ENCODE measurements at places on chromosomes 11 and 22.
A peak's percentile ranks its signal among the peaks of the same experiment; 100 is the strongest.

DNA sequence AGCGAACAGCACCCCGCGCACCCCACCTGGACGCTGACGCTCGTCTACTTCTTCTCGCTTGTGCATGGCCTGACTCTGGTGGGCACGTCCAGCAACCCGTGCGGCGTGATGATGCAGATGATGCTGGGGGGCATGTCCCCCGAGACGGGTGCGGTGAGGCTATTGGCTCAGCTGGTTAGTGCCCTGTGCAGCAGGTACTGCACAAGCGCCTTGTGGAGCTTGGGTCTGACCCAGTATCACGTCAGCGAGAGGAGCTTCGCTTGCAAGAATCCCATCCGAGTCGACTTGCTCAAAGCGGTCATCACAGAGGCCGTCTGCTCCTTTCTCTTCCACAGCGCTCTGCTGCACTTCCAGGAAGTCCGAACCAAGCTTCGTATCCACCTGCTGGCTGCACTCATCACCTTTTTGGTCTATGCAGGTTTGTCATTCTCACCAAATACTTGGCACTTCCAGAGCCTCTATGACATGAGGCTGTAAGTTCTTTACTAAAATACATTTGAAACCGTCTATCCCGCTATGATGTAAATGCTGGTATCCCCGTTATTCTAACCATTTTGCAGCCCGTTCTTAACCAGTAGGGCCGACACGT is 535 bp downstream of the AQP11 start:
- DNase-seq, result peak; percentile 77

- no peak for DNase-seq
Observed at GRCh38 chr11:33060271-33060670, 20.9 kb downstream of the TCP11L1 start.

DNA sequence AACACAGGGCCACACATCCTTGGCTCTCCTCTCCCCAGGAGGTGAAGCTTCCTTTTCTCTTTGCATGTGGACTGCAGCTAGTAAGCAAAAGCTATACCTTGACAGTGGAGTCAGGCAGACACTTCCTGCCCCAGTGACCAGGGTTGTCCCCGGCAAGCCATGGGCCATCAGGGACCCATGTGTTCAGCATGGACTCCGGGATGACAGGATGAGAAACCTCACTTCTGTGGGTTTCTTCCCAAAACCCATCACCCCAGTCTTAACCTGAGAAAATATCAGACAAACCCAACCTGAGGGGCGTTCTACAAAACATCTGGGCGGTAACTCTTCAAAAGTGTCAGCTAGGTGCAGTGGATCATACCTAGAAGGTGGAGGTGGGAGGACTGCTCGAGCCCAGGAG is 40.2 kb downstream of the GNB1L start:
- DNase-seq, result no peak

GRCh38 chr22:24440718-24441405 is 13.5 kb downstream of the ADORA2A start:
- DNase-seq, result peak; percentile 89

DNA sequence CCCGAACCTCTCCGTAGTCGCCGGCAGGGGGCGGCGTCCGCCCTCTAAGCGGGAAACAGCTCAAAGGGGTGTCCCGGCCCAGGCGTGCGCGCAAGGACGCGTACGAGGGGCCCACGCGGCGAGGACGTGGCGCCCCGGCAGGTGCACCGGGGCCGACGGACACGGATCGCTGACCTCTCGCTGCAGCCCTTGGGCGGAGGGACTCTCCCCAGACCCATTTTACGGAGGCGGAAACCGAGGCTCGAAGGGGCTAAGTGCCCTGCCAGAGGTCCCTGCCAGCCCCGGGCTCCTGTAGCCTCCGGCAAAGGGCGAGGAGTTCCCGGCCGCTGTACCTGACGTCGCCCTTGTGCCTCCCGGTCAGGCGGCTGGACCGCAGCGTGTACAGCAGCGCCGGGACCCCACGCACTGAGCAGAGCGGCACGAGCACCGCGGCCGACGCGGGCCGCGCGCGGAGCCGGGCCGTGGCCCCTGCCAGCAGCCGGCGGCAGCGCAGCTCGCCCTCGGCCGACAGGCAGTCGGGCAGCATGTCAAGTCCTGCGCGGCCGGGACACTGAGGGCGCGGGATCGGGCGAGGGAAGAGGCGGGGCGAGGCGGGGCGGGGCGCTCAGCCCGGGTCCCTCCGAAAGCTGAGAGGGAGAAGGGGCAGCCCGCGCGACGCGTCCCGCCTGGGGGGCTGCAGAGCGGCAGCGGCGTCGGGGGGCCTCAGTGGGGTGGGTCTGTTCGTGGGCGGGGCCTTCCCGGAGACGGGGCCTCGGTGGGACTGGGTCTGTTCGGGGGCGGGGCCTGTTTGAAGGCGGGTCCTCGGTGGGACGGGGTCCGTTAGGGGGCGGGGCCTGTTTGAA is at the start of gene NUDT8:
NUDT8 (minus strand) TSS at position 552 of the 842 bp plus-strand sequence; CDS start at position 526, 26 bp downstream.
- no peak for DNase-seq

DNA sequence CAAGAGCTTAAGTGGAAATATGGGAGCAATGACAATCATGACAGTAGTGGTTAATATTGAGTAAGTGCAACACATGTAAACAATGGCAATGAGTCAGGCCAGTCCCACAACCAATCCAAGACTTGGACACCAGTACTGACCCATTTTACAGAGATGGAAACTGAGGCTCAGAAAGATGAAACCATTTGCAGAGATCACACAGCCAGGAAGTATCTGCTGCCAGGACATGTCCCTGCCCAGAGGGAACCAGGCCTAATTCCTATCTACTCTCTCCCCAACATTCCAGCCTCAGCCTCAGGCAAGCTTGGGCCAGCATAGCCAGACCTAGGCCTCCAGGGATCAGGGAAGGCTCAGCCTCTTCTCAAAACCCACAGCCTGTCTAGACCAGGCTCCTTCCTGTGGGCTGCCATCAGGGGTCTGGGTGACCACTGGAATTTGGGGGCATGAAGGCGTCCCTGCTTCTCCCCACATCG is 395.1 kb downstream of the MN1 start:
- no peak for DNase-seq

DNA sequence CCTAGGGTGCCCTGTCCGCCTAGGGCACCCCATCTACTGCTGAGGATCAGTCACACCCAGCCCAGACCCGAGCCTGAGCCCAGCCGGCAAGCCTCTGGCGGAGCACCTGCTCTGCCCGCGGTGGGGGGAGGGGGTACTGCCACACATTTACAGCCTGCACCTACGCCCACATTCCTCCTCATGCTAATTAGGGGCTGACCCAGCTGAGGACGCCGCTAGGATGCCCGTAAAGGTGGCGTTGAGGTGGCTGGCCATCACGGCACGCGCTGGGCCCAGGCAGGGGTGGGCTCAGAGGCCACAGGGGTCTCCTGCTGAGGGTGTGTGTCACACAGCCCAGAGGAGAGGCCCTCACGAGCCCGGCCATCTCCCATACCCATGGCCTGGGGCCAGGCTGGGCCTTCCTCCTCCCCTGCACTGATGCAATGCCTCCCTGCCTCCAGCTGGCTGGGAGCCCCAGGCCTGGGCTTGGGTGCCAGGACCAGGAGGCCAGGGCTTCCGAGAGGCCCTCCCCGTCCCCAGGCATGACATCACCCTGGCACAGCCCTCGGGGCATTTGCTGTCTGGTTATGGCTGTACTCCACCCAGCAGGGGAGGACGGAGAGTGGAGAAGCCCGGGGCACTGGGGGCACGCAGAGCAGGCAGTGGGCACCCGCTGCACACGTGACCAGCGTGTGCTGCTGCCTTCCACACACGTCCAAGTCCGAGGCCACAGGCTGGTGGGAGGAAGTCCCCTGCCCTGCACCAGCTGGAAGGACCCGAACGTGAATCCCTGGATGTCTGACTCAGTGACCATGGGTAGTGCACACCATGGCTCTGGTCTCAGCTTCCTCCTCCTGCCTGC is 12.7 kb downstream of the DUSP8 start:
- peak; percentile 98 for DNase-seq

GRCh38 chr11:74709175-74709574 is 22.1 kb downstream of the CHRDL2 start:
- DNase-seq, result no peak

- DNase-seq, result no peak
Observed at GRCh38 chr22:19492504-19493174, 12.9 kb downstream of the CDC45 start.

DNA sequence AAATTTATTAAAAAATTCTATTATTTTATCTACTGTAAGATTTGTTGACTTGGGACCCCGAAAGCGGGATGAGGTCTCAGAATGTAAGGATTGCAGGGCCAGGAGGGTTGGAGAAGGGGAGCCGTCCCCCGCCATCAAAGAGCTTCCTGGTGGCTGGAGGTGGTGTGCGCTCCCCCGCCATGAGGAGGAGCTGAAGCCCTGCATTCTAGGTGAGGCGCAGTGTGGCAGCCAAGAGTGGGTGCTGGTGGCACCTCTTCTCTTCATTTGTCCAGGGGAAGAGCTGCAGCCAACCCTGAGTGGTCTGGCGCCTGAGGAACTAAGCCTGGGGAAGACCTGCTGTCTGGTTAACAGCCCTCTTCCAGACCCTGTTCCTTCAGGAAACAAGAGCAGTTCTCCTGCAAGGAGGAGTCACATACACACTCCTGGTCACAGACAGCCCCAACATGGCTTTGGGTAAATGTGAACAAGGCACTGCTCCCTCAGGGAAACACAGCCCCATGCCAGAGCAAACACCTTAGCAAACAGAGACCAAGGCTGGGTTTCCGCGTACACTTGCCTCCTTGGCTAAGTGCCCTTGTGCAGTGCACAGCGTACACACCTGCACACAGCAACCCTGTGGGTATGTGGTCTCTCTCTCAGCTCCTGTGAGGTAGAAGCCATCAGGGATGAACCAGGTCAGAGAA is 17.3 kb downstream of the RTN4RL2 start:
- no peak for DNase-seq

DNA sequence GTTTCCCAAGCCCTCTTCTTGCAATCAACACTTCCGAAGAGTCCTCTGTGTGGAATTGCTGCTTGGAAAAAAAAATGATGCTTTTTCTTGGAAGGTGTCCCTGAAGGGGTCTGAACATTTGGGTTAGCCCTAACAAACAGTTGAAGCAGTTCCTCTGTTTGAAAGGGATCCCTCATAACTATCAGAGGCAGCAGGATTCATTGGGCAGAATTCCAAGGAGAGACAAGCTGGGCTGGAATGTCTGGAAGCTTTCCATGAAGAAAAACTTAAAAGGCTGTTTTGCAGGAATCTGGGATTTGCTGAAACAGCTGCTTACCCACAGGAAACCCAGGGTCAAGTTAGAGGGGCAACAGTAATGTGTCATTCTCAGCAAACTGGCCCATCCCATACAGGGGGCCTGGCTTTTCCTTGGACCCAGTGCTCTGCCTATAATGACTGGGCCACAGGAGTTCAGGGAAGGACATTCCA is 3.1 kb downstream of the CSNK2A3 start:
- DNase-seq, result no peak

DNA sequence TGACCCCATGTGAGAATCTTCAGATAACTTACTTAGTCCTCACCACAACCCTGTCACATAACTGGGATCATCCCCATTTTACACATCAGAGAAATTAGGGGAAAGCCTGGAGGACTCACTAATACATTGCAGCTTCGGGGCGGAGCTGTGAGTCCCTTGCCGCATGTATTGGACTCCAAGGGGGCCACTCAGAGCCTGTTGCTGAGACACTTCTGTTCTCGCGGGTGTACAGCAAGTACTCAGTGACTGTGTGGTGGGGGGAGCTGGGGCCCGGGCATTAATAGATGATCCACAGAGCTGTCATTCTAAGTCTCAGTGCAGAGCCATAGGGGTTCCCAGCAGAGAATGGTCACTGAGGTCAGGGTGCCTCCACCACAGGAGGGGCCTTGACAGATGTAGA is 13.5 kb downstream of the OAF start:
- no peak for DNase-seq

- DNase-seq, result no peak
Observed at GRCh38 chr11:128595775-128596174, 8.4 kb upstream of the ETS1 start.

- DNase-seq, result no peak
Observed at GRCh38 chr11:92550411-92550810, 325.8 kb downstream of the FAT3 start.

GRCh38 chr11:79040348-79040747 is 400.5 kb downstream of the TENM4 start:
- no peak for DNase-seq

DNA sequence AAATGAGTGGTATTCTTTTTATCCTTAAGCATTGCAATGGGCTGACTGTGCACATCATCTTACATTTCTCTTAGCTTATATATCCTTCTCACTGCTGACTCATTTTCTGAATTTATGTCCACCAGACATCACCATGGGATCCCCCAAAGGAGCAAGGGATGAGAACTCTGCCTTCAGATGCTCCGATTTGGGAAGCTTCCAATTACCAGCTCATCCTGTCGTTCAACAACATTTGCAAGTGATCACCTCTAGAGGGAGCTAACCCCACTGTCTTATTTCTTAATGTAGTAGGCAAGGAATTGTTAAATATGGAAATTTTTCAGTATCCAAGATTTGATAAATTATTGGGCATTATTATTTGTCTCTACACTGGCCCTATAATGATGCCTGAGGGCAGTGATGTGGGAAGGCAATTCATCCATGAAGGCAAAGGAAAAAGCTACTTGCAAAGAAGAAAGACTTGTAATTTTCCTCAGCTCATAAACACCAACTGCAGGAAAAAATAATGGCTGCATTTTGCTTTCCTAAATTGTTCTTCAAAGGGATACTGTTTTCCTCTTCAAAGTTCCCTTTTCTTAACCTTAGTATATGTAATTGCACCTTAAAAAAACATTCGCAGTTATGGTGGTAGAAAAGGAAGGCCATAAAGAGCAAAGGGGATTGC is 102.4 kb upstream of the FSHB start:
- no peak for DNase-seq
